Stomach (tissue), 19 donors: ENCODE measurements at places on chromosomes 16 and 17. TPM values are rescaled to one million over a fixed set of nuclear protein-coding genes. Genes with fewer than 3 reads are reported as not detected.
A peak's percentile ranks its signal among the peaks of the same experiment; 100 is the strongest.

- no peak for DNase-seq
These were observed 37.5 kb upstream of the SNN start for GRCh38 chr16:11630768-11631056.

GRCh38 chr17:3813171-3813570, 12.2 kb upstream of the ITGAE start:
- no peak for DNase-seq

Gene CDH8
- polyA plus RNA-seq = not detected

DNA sequence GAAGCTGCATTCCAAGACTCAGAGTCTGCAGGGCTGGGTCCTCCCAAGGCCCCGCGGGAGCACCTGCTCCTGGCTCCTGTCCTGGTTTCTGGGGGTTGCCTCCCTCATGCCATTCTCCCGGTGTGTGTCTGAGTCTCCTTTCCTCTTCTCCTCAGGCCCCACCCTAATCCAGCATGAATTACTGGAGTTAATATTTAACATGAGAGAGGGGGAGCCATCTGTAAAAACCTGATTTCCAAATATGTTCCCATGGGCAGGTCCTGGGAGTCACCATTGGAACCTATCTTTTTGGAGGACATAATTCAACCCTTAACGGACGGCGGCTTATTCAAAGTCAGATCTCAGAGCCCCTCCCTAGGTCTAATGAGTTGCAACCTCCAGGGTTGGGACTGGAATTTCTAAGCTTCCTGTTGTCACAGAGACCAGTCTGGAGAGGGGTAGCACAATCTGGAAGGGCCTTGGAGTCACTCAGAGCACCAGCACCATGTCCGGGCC, 5.4 kb downstream of the C17orf99 start:
- peak; percentile 58 for DNase-seq

GRCh38 chr17:66543526-66543925, 241.1 kb downstream of the PRKCA start:
- no peak for DNase-seq

Gene AGRP
- not detected for polyA plus RNA-seq

Gene CTRB1
- polyA plus RNA-seq = 35.9 TPM

DNA sequence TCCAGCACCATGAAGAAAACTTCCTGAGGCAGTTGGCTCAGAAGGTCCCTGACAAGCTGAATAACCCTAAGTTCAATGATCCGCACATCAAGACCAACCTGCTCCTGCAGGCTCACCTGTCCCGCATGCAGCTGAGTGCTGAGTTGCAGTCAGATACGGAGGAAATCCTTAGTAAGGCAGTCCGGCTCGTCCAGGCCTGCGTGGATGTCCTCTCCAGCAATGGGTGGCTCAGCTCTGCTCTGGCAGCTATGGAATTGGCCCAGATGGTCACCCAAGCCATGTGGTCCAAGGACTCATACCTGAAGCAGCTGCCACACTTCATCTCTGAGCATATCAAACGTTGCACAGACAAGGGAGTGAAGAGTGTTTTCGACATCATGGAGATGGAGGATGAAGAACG, 88.4 kb upstream of the SMURF2 start:
- DNase-seq = no peak

Gene PFN1
- 789 TPM for polyA plus RNA-seq

DNA sequence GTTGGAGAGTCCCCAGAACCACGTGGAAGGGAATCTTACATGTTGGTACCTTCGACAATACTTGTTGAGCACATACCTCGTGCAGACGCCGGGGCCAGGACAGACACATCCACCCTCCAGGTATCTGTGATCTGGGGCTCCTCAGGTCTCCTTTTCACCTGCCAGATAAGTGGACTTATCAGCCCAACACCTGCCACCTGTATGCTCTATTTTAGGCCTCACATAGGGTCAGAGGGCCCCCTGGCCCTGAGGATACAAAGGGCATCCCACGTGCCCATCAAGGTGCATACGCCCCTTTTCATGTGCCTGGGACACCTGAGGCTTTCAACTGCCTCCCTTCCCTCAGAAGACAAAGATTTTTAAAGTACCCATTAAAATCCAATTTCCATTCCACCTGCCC, 212.7 kb downstream of the MRTFB start:
- DNase-seq = no peak

DNA sequence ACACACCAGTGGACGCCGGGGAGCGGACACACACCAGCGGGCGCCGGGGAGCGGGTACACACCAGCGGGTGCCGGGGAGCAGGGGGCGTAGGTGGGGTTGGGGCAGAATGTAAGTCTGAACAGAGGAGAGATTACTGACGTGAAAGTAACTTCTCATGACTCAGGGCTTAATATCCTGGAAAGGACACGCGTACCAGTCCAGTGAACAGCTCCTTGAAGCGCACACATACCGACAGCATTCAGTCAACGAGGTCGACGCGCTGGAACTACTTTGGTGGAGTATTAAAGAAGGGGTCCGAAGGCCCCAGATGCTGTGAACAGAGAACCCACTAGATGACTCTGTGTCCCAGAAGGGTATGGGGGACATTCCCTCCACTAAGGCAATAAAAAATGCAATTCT, 129.6 kb downstream of the ENGASE start:
- no peak for DNase-seq

Gene EME2
- 2.6 TPM for polyA plus RNA-seq

- DNase-seq = no peak
These were observed 1.0 kb upstream of the FBRS start for GRCh38 chr16:30656974-30657865.

GRCh38 chr17:82297280-82297713, 20.1 kb downstream of the CD7 start:
- DNase-seq = peak; percentile 77

Gene GCGR
- not detected for polyA plus RNA-seq

Gene SHISA9
- polyA plus RNA-seq = 0.31 TPM

DNA sequence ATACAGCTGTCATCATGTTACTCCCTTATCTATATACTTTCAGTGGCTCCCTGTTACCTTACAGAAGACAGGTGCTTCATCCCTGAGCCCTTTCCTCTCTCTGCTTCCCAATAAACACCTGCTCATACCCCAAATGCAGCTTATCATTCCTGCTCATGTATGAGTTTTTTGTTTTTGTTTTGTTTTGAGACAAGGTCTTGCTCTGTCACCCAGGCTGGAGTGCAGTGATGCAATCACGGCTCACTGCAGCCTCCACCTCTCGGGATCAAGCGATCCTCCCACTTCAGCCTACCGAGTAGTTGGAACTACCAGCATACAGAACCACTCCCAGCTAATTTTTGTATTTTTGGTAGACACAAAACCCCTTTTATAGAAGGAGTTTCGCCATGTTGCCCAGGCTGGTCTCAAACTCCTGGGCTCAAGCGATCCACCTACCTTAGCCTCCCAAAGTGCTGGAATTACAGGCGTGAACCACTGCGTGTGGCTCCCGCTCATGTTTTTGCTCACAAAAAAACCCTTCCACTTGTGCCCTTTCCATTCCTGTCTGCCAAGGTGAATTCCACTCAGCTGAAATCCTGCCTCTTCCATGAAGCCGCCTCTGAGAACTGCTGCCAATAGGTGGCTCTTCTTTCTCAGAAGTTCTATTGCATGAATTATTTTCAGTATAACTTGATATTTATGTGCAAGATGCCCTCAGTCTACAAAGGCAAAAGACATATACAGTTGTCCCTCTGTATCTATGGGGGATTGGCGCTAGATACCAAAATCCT, 7.9 kb upstream of the RNF157 start:
- DNase-seq = peak; percentile 28

GRCh38 chr16:66741169-66741900, 10.1 kb downstream of the DYNC1LI2 start:
- peak; percentile 91 for DNase-seq

DNA sequence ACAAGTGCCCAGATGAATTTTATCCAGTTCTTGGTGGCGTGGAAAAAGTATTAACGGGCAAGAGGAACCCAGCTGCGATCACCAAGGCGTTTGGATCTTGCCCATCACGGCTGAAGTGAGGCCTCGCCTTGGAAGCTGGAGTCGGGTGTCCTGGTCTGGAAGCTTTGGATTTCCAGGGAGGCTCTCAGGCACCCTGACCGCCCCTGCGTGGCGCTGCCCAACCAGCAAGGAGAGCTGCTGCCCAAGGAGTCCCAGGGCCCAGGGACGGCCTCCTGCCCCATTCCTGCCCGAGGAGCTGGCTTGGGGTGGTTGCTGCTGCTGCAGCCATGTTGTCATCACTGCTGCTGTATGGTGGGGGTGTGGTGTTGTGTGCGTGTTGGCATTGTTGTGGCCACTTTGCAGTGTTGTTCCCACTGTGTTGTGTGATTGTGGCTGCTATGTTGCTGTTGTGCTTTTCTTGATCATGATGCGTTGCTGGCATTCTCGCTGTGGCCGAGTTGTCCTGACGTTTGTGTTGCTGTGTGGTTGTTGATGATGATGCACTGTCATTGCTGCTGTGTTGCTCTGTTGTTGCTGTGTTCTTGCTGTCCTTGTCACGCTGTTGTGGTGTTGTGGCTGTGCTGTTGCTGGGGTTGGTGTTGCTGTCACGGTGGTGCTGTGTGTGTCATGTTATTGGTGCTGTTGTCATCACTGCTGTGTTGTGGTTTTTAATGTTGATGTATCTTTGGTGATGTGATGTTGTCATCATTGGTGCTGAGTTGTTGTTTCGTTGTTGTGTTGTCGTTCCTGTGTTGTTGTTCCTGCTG, 318.8 kb downstream of the C16orf95 start:
- no peak for DNase-seq

GRCh38 chr17:42122371-42123303, at the start of gene HSPB9:
Gene HSPB9, plus strand, starts transcription at chr17:42122804. Its CDS starts 47 bp downstream, at chr17:42122851.
- DNase-seq = peak; percentile 85
